Vein endothelial cell (primary cell): ENCODE measurements at places on chromosomes 13 and 19. TPM values are rescaled to one million over a fixed set of nuclear protein-coding genes. Genes with fewer than 3 reads are reported as not detected.

The ITGBL1 gene
- total RNA-seq = 7.0 and 9.1 TPM in 2 replicates

The TECR gene
- 32.7 and 35.3 TPM in 2 replicates for total RNA-seq

The USHBP1 gene
- 22.8 and 28.7 TPM in 2 replicates for total RNA-seq

The ZNF527 gene
- total RNA-seq = 3.5 and 5.6 TPM in 2 replicates

The ELAVL3 gene
- under 0.01 TPM in 1 of 2 replicates, not detected in the other for total RNA-seq

The ATP4B gene
- under 0.01 TPM in 1 of 2 replicates, not detected in the other for total RNA-seq

The APOC4 gene
- not detected in 2 replicates for total RNA-seq

The TEX29 gene
- not detected in 2 replicates for total RNA-seq

The AP2S1 gene
- 177 and 192 TPM in 2 replicates for total RNA-seq

The LILRB5 gene
- total RNA-seq = not detected in 2 replicates

The IL4I1 gene
- 2.6 and 6.2 TPM in 2 replicates for total RNA-seq

The ZNF181 gene
- total RNA-seq = 9.8 and 15.1 TPM in 2 replicates

The PALM gene
- total RNA-seq = 21.7 and 73.5 TPM in 2 replicates

The RHPN2 gene
- 2.0 and 2.3 TPM in 2 replicates for total RNA-seq

The GAPDHS gene
- total RNA-seq = not detected in 2 replicates

The IRGQ gene
- total RNA-seq = 38.6 and 41.2 TPM in 2 replicates

The KLC3 gene
- total RNA-seq = 0.33 TPM in 1 of 2 replicates, not detected in the other

The ZNF865 gene
- 1.2 and 2.0 TPM in 2 replicates for total RNA-seq

The PDX1 gene
- total RNA-seq = not detected in 2 replicates

The ARHGAP33 gene
- 3.3 and 3.7 TPM in 2 replicates for total RNA-seq

The ZIK1 gene
- 4.6 and 5.7 TPM in 2 replicates for total RNA-seq

The PDE4C gene
- 0.33 TPM in 1 of 2 replicates, not detected in the other for total RNA-seq

The ZNF99 gene
- total RNA-seq = not detected in 2 replicates

The ZNF382 gene
- 7.3 and 7.5 TPM in 2 replicates for total RNA-seq

The ACP7 gene
- total RNA-seq = not detected in 2 replicates

The CERS4 gene
- 6.2 and 8.0 TPM in 2 replicates for total RNA-seq

The KLK4 gene
- not detected in 2 replicates for total RNA-seq

The CBLC gene
- total RNA-seq = not detected in 2 replicates

The DHPS gene
- 52.6 and 53.0 TPM in 2 replicates for total RNA-seq

The MRPL57 gene
- 16.1 and 17.6 TPM in 2 replicates for total RNA-seq
